BJ (cell line): ENCODE measurements at places on chromosomes 5 and 9. TPM values are rescaled to one million over a fixed set of nuclear protein-coding genes. Genes with fewer than 3 reads are reported as not detected.

SPATA31D4 gene
- polyA plus RNA-seq = not detected in 2 replicates

SLC6A7 gene
- polyA plus RNA-seq = not detected in 2 replicates

MUSK gene
- polyA plus RNA-seq = 0.04 and 0.09 TPM in 2 replicates

PSIP1 gene
- polyA plus RNA-seq = 10.2 and 28.1 TPM in 2 replicates

SNCAIP gene
- polyA plus RNA-seq = 1.5 and 1.7 TPM in 2 replicates

ICE1 gene
- polyA plus RNA-seq = 10.2 and 15.1 TPM in 2 replicates

GALT gene
- 26.6 and 41.5 TPM in 2 replicates for polyA plus RNA-seq

MCTP1 gene
- 0.02 and 0.10 TPM in 2 replicates for polyA plus RNA-seq

PCDHA1 gene
- 0.04 and 0.12 TPM in 2 replicates for polyA plus RNA-seq

ADAMTS19 gene
- polyA plus RNA-seq = 0.17 and 0.34 TPM in 2 replicates

SPAAR gene
- polyA plus RNA-seq = 0.23 and 0.32 TPM in 2 replicates

WDR70 gene
- 14.0 and 22.8 TPM in 2 replicates for polyA plus RNA-seq

POU5F2 gene
- 0.04 and 0.06 TPM in 2 replicates for polyA plus RNA-seq

NDST1 gene
- 56.6 and 89.7 TPM in 2 replicates for polyA plus RNA-seq

FGF1 gene
- 14.8 and 19.2 TPM in 2 replicates for polyA plus RNA-seq

SEMA5A gene
- 56.4 and 98.4 TPM in 2 replicates for polyA plus RNA-seq

PRUNE2 gene
- 0.78 and 1.3 TPM in 2 replicates for polyA plus RNA-seq

EGFLAM gene
- polyA plus RNA-seq = 3.9 and 5.6 TPM in 2 replicates

SOHLH1 gene
- polyA plus RNA-seq = not detected in 2 replicates

ISL1 gene
- 0.82 and 1.2 TPM in 2 replicates for polyA plus RNA-seq

MAPK9 gene
- 31.6 and 35.0 TPM in 2 replicates for polyA plus RNA-seq

SMIM33 gene
- not detected in 2 replicates for polyA plus RNA-seq

F2R gene
- 50.4 and 53.9 TPM in 2 replicates for polyA plus RNA-seq

MAMDC2 gene
- 28.0 and 35.8 TPM in 2 replicates for polyA plus RNA-seq

MAP1B gene
- 27.1 and 30.9 TPM in 2 replicates for polyA plus RNA-seq

PKD2L2 gene
- 0.02 TPM in 1 of 2 replicates, not detected in the other for polyA plus RNA-seq
